ENCODE measurements at places on chromosomes 16 and 17. TPM values are rescaled to one million over a fixed set of nuclear protein-coding genes. Genes with fewer than 3 reads are reported as not detected.

RNF222 gene
- not detected for total RNA-seq

PIRT gene
- 0.32 TPM for total RNA-seq

BIRC5 gene
- total RNA-seq = 2.7 TPM

OR2C1 gene
- 0.14 TPM for total RNA-seq

KCNG4 gene
- total RNA-seq = not detected

SCGB1C2 gene
- not detected for total RNA-seq

ATP6V0A1 gene
- total RNA-seq = 179 TPM

SCIMP gene
- total RNA-seq = 4.9 TPM

HOXB8 gene
- total RNA-seq = not detected

STAT5A gene
- total RNA-seq = 30.8 TPM

TNFRSF13B gene
- 0.32 TPM for total RNA-seq

FBXO39 gene
- 0.23 TPM for total RNA-seq

SLC7A6 gene
- 13.6 TPM for total RNA-seq

RHBDL3 gene
- total RNA-seq = 0.40 TPM

CLDN9 gene
- 3.3 TPM for total RNA-seq

KCNH6 gene
- total RNA-seq = not detected

PRSS36 gene
- 5.7 TPM for total RNA-seq

PDPR gene
- 19.9 TPM for total RNA-seq

PLEKHM1 gene
- 71.9 TPM for total RNA-seq

MPP3 gene
- 19.2 TPM for total RNA-seq

EVPLL gene
- 0.14 TPM for total RNA-seq
